ENCODE measurements at places on chromosomes 4 and X.

- no peak for DNase-seq
These were observed 167.0 kb upstream of the GALNT7 start for GRCh38 chr4:173001571-173001970.

GRCh38 chrX:32397562-32398216 lies 813.7 kb downstream of the DMD start:
- DNase-seq, result no peak

- no peak for DNase-seq
These were observed 66.2 kb downstream of the EGF start for GRCh38 chr4:109978704-109979454.

DNA sequence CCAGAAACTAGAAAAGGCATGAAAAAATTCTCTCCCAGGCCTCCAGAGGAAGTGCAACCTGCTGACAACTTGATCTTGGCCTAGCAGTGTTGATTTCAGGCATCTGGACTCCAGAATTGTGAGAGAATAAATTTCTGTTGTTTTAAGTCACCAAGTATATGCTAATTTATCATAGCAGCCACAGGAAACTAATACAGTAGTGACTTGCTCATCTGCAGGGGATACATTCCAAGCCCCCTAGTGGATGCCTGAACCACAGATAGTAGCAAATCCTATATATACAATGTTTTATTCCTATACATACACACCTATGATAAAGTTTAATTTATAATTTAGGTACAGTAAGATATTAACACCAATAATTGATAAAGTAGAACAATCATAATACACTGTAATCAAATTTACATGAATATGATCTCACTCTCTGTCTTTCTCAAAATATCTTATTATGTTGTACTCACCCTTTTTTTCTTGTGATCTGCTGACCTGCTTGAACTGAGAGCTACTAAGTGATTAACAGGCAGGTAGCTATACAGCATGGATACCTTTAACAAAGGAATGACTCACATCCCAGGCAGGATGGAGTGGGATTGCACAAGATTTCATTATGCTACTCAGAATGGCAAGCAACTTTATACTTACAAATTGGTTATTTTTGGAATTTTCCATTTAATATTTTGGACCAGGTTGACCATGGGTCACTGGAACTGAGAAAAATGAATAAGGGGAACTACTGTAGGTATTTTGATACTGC lies 501.1 kb downstream of the KCNIP4 start:
- DNase-seq, result no peak

DNA sequence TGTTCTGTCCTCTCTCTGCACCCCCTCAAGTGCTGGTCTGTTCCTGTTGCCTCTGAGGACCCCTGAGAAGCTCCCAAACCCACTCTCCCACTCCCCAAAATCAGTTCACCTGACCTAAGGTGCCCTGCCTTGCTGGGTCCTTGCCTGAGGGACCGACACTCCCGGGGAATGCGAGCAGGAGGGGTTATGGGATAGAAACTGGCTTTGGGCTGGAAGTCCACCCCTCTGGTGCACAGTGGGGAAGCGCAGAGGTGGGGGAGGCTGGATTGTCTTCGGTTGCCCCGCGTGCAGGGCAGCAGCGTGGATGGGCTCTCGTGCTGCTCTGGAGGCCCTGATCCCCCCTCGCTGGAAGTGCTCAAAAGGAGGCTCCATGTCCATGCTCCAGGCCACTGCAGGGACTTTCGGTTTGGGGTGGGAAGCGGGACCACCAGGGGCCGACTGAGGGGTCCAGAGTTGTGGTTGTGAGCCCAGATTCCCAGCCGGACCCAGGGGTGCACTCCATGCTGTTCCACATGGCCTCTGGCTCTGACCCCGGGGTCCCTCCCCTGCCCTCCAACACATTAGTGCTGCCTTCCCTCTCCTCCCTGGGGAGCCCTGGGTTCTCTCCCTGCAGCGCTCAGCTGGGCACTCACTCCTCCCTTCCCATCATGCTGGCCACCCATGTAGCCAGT lies 7.6 kb downstream of the SORCS2 start:
- no peak for DNase-seq

All from AG09319 (cell line).